ENCODE measurements at places on chromosomes 7 and 10. TPM values are rescaled to one million over a fixed set of nuclear protein-coding genes. Genes with fewer than 3 reads are reported as not detected.

GRCh38 chr7:106982415-106982814 is 62.1 kb upstream of the PRKAR2B start:
- no peak for DNase-seq

The KLHL7 gene
- 16.6 TPM for total RNA-seq

DNA sequence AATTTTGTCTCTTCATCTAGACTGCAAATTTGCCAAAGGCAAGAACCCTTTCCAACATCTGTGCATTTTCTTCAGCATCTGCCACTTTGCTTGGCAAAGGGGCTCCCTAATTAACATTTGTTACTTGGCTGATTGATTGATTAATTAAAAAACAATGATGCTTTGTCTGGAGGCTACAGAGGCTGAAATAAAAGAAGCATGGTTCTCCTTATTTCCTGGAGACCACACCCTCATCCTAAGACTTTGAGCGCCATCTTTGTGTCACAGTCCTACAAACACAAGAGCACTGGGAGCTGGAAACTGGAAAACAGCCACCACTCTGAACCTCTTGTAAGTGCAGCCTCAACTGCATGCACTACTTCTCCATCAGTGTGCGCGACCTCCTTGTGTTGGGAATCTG is 189.2 kb downstream of the C7orf25 start:
- no peak for DNase-seq

DNA sequence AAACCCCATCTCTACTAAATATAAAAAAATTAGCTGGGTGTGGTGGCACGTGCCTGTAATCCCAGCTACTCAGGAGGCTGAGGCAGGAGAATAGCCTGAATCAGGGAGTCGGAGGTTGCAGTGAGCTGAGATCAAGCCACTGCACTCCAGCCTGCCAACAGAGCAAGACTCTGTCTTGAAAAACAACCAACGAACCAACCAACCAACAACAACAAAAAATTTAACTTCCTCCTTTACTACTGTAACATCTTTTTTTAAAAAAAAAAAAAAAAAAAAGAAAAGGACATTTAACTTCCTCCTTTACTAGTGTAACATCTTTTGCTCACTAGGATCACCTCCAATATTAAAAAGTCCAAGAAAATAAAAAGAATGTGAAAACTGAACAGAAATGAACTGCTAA is 92.3 kb upstream of the TMEM168 start:
- DNase-seq = no peak

All from ureter (tissue), 1 donor.